ENCODE measurements at places on chromosomes 16 and 17. TPM values are rescaled to one million over a fixed set of nuclear protein-coding genes. Genes with fewer than 3 reads are reported as not detected.
A peak's percentile ranks its signal among the peaks of the same experiment; 100 is the strongest.

SEC14L5 gene
- not detected for total RNA-seq

TMEM220 gene
- 9.0 TPM for total RNA-seq

ABCA5 gene
- 5.5 TPM for total RNA-seq

CCL1 gene
- total RNA-seq: not detected

TP53TG3B gene
- total RNA-seq: not detected

BCL6B gene
- 0.08 TPM for total RNA-seq

CDK3 gene
- total RNA-seq: 11.5 TPM

MGAT5B gene
- total RNA-seq: 5.1 TPM

- DNase-seq: no peak
Measured at GRCh38 chr17:36880268-36880905, 56.9 kb upstream of the LHX1 start.

GRCh38 chr17:17605083-17605728, 13.7 kb upstream of the PEMT start:
- no peak for DNase-seq

DNA sequence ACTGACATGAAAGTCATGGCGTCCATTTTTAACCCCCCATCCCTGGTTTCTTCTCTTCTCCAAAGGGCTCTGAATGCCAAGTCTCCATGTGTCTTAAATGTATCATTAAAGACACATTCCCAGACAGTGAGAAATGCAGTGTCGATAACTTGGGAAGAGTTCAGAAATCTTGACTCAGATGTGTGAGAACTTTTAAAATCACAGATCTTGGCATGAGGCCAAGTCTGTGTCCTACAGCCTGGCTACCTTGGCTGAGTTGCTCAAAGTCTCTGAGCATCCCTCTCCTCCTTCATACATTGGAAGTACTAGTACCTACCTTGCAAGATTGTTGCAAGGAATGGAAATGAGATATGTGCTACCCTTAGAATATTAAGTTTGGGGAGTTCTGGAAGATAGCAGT, 1046.5 kb upstream of the RBFOX1 start:
- DNase-seq: no peak

GRCh38 chr17:20206591-20206990, 197.4 kb downstream of the SPECC1 start:
- DNase-seq: no peak

DNA sequence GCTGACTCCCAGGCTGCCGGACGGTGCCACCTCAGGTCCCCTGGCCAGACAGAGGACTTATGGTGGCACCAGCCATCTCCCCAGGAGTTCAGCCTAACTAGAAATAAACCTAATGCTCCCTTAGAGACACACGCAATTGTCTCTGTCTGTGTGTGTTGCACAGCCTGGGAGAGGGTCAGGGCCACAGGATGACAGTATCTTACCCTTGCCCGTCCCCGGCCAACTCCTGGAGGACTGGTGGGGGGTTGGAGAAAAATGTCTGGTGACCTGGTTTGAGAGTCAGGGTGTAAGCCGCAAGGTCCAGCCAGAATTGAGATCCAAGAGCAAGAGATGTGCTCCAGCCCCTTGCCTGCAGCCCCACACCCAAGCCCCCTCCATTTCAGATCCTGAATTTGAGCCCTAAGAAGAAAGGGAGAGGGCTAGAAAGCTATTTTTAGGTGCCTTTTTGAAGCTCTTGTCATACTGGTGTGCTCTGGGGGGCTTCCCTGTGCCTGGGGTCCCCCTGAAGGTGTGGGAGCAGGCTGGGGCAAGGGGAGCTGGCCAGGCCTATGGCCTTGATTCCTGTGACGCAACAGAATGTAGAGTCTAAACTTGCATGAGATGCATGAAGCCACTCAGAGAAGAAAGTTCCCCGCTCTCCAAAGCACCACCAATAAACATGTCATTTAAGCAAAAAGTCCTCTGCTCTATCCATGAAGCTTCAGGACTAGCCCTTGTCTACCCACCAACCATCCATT, 12.9 kb downstream of the ZNF319 start:
- no peak for DNase-seq

- no peak for DNase-seq
Measured at GRCh38 chr17:73250851-73251640, 10.6 kb downstream of the CPSF4L start.

- no peak for DNase-seq
Measured at GRCh38 chr16:28604186-28604565, 5.7 kb downstream of the SULT1A1 start.

GRCh38 chr17:70158591-70158990, 10.7 kb upstream of the KCNJ2 start:
- DNase-seq: no peak

DNA sequence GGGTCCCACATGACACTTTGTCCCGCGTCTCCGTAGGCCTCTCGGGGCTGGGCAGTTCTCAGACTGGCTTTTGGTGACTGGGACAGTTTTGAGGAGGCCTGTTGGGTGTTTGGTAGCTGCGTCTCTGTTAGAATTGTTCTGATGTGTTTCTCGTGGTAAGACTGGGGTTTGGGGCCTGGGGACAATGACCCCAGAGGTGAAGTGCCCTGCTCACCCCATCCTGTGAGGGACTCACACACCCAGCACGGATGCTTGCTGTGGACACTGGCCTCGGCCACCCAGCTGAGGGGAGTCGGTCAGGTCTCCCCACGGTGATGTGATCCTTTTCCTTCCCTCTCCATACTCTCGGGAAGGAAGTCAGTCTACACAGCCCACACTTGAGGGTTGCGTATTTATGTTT, 50.3 kb downstream of the METRNL start:
- DNase-seq: no peak

GRCh38 chr16:88584676-88585075, 14.5 kb downstream of the ZC3H18 start:
- DNase-seq: no peak

GRCh38 chr16:50025537-50025931, 509 bp downstream of the CNEP1R1 start:
- peak; percentile 10 for DNase-seq

DNA sequence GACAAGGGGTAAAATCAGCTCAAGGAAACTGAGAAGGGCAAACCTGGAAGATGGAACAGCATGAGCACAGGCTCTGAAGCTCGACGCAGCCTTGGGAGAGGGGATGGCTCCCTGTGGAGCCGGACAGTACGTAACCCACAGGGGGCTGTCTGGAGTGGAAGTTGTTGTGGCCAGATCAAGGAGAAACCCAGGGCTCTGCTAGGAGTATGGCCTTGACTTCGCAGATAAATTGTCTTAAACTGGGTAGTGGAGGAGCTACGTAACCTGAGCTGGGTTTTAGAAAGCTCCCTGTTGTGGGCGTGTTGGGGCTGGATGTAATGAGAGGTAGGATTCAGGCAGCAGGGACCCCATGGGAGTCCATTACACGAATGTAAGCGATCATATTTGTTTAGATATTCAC, 25.5 kb upstream of the AXIN2 start:
- DNase-seq: no peak

Data from kidney epithelial cell (primary cell).